ENCODE measurements at places on chromosomes 3 and 15.

GRCh38 chr3:52084216-52084945 lies 28.0 kb upstream of the DUSP7 start:
- no peak for DNase-seq

- DNase-seq = no peak
Observed at GRCh38 chr3:186669378-186670084, 3.7 kb downstream of the HRG start.

- no peak for DNase-seq
Observed at GRCh38 chr3:155917781-155918180, 47.3 kb downstream of the GMPS start.

GRCh38 chr3:165159760-165160421 lies 36.3 kb downstream of the SLITRK3 start:
- DNase-seq = no peak

GRCh38 chr15:101810876-101811275 lies 1.1 kb upstream of the OR4F15 start:
- no peak for DNase-seq

DNA sequence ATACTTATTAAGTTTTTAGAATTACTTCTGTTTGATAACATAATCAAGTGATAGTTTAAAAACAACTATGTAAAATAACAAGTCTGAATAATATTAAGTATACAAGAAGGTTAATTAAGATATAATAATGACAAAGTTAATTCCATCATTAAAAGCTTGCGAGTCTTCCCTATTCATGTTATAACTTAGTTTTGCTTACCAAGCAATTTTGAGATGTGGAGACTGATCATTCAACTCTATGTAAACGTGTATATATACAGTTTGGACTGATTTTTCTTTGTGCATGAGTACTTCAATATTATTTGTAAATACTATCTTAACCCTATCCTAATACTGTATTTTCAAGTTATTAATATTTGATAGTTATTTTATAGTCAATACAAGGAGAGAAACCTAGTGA lies 870.9 kb downstream of the GBE1 start:
- no peak for DNase-seq

GRCh38 chr15:60375306-60375705 lies 22.5 kb downstream of the ANXA2 start:
- DNase-seq = no peak

DNA sequence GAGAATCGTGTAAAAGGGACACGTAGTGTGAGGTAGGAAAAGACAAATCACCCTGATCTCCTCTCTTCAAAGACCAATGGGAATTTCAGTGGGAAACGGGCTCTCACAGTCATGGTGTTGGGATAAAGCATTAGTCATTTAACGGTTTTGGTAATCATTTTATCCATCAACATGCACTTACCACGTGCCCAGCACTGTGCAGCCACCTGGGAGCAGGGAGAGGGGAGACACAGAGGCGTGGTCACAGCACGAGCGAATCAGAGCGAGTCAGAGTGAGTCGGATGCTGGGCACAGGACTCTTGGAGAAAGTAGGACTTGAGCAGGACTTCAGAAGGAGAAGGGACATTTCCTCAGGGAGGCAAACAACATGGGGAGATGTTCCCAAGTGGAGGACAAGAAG lies 130.8 kb downstream of the MINAR1 start:
- no peak for DNase-seq

- DNase-seq = no peak
Observed at GRCh38 chr3:129888771-129889170, 4.7 kb downstream of the TMCC1 start.

GRCh38 chr3:174822320-174822719 lies 36.8 kb upstream of the NAALADL2 start:
- no peak for DNase-seq

DNA sequence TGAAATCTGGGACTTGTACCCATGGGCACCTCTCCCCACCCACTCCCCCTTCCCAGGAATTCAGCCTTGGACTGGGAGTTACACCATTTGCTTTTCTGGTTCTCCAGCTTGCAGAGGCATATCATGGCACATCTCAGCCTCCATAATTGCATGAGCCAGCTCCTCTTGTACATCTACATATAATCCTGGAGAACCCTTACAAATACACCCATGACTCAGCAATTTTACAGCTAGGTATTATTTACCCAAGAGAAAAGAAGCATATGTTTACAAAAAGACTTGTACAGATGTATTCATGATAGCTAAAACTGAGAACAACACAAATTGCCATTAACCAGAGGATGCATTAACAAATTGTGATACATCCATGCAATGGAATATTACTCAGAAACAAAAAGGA lies 58.4 kb downstream of the RPLP1 start:
- no peak for DNase-seq

- DNase-seq = no peak
Observed at GRCh38 chr3:50610992-50611463, 546 bp downstream of the CISH start.

- no peak for DNase-seq
Observed at GRCh38 chr3:185900228-185900627, 37.6 kb downstream of the TRA2B start.

GRCh38 chr3:187403768-187404288 lies 35.6 kb downstream of the RTP4 start:
- DNase-seq = no peak

DNA sequence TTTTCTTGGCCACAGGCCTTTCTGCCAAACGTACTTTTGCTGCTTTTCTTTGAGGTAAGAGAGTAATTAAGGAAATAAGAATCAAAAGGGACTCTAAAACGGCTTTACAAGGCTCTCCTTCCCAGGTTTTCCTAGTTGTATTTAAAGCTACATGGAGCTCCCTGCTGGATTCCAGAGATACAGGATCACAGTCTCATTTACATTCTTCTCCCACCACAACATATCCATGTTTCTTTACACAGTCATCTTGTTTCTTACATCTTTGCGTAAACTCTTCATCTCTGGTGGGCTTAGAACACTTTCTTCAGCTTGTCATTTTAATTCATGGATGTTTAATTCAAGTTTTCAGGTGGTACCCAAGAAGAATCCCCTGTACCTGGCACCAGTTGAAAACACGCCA lies 117.6 kb upstream of the BFSP2 start:
- DNase-seq = no peak

DNA sequence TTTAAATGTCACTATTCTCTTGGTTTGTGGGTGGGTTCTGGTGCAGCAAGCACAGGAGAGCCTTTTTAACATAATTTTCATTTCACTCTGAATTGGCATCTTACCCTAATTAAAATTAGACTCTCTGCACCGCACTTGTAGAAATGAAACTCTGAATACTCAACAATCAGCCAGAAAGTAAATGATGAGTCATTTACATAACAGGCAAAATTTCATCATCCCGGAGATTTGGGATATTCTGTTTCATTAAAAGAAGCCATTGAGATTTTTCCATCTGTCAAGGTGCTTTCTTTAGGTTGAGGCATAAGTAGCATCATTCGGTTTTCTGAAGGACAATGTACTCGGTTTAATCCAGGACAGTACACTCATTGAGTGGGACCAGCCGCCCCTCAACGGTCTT lies 111.0 kb downstream of the RFTN1 start:
- DNase-seq = no peak

DNA sequence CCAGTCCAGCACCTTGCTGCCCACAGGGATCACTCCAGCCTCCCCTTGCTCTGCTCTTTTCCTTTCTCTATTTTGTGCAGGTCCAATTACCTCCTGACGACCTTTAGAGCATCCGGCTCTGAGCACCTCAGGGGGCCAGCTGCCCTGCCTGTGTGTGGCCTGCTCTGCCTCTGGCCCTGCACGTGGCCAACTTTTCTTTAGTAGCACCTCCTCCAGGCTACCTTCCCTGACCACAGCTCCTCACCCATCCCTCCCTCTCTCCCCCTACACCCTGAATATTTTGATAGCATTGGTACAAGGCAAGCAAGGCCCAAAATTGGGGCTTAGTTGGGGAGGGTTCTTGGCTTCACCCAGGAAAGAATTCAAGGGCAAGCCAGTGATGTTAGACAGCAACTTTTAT lies 66.9 kb upstream of the PRR20G start:
- no peak for DNase-seq

GRCh38 chr15:82792068-82792467 lies 13.8 kb downstream of the FSD2 start:
- DNase-seq = no peak

GRCh38 chr3:155869691-155870090 lies 759 bp upstream of the GMPS start:
- DNase-seq = no peak

GRCh38 chr3:102722317-102722716 lies 287.5 kb downstream of the ZPLD1 start:
- no peak for DNase-seq

DNA sequence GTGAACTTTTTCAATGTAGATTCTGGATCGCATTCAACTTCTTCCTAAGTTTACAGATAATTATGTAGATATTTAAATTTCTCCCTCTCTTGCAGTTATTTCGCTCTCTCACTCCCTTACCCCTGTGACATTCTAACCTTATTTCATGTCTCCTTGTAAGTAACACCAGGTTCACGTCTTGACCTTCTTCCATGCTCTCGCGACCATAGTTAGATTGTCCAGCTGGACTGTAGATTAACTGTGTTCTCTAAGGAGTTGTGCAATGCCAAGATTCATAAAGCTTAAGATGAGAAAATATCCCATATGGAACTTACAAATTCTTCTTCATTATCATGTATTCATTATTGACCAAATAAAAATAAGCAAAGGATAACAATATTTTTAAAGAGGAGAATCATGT lies 430.5 kb downstream of the GABRG3 start:
- no peak for DNase-seq

- no peak for DNase-seq
Observed at GRCh38 chr3:30470496-30470895, 135.9 kb upstream of the TGFBR2 start.

GRCh38 chr15:57405133-57405532 lies 28.8 kb downstream of the CGNL1 start:
- DNase-seq = no peak

GRCh38 chr3:45942051-45942825 lies 1.0 kb upstream of the CXCR6 start:
- DNase-seq = no peak

- DNase-seq = no peak
Observed at GRCh38 chr15:43440721-43441281, 52.2 kb downstream of the TP53BP1 start.

DNA sequence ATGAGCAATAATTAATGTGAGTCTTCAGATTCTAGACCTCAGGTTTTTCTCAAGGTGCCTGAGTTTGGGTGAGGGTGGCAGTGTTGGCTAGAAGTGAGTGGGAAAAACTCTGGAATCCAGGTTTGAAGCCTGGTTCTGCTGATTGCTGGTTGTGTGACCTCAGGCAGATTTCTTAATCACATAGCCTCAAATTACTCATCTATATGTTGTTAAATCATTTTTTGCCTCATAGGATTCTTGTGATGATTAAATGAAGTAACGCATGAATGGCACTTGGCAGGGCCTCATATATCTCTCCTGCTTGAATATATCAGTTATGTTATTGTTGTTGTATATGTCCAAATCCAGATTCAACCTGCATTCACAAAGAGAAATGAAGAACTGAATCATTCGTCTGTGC lies 60.5 kb downstream of the NR2F2 start:
- DNase-seq = no peak

- DNase-seq = no peak
Observed at GRCh38 chr3:207973-208372, 11.4 kb downstream of the CHL1 start.

- no peak for DNase-seq
Observed at GRCh38 chr3:30522476-30522875, 83.9 kb upstream of the TGFBR2 start.

DNA sequence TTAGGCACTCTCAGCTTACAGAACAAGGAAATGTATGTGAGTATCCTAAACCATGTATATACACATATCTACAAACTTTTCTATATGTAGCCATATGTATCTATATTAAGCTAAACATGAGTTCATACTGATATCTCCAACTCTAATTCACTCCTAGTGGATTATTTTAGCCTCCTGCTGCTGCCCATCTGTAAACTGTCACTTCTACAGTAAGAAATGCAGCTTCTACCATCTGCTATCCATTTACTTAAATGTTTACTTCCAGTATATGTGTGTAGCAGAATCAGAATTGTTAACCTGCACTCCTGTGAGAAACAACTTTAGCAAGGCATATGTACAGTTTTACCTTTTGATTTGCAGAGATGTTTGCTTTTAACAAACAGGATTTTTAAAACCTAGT lies 478.5 kb upstream of the CBLB start:
- no peak for DNase-seq

- no peak for DNase-seq
Observed at GRCh38 chr3:186772281-186772694, 11.1 kb upstream of the EIF4A2 start.

DNA sequence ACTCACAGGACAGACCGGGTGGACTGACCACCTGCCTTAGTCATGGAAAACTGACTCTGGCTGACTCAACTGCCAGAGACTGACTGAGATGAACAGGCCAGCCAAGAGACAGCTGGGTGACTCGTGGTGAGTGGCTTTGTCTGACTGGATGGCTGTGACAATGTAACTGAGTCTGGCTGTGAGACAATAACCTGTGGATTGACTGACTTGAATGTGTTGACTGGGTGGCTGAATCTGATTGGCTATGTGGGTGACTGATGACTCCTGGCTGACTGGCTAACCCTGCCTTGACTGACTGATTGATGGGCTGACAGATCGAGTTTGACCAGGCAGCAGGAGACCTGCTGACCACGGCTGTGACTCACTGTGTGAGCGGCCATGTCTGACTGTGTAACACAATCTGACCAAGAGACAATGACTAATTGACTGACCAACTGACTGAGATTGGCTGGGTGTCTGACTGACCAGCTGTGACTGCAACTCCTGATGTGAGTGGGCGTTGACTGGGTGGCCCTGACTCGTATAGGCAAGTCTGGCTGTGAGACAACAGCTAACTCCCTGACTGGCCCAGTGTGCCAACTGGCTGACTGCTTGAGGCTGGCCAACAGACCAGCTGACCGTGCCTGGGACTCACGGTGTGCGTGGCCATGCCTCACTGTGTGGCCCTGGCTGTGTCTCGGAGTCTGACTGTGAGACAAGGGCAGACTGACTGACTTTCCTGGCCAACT lies 509.1 kb downstream of the SHQ1 start:
- DNase-seq = no peak

GRCh38 chr3:42139621-42140453 lies 48.7 kb downstream of the TRAK1 start:
- DNase-seq = no peak

DNA sequence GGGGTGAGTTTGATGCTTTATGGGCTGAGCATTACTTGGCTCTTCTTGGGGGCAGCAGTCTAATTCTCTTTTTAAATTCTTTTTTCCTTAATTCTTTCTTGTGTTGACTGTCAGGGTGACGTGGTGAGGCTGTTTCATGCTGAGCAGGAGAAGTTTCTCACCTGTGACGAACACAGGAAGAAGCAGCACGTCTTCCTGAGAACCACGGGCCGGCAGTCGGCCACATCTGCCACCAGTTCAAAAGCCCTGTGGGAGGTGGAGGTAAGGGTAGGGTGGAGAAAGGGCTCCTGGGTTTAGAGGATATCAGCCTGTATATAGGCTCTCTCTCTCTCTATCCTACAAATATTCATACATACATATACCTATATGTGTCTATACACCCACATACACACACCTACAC lies 152.3 kb downstream of the ITPR1 start:
- DNase-seq = no peak
